Activated CD4-positive, alpha-beta memory T cell treated with anti-CD3 and anti-CD28 coated beads for 36 hours (primary cell): ENCODE measurements at places on chromosomes 16 and 17. TPM values are rescaled to one million over a fixed set of nuclear protein-coding genes. Genes with fewer than 3 reads are reported as not detected.
A peak's percentile ranks its signal among the peaks of the same experiment; 100 is the strongest.

Gene TMEM220
- total RNA-seq: 0.24 TPM

- no peaks in the 10 kb centered on the region for H3K4me1 ChIP-seq
- no peak overlapping the region for H3K4me3 ChIP-seq
- peaks cover 17% of the 10 kb centered on the region for H3K27me3 ChIP-seq
- DNase-seq: no peak
These were observed 221.0 kb upstream of the CDH13 start for GRCh38 chr16:82405736-82406135.

Gene KRT25
- not detected for total RNA-seq

DNA sequence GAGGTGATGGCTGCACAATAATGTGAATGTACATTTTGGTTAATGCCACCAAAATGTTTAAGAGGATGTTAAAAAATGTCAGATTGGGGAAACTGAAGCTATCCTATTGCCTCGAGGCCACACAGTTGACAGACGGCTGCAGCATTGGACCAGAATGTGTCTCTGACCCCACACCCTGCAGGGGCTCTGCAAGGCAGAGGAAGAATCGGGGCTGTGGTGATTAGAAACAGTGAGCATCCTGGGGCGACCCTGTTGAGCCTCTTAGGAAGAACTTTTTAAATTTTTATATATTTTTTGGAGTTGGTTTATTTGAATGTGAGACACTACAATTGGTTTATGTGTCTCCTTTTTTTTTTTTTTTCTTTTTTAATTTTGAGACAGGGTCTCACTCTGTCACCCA lies 15.0 kb upstream of the ADORA2B start:
- DNase-seq: no peak
- H3K27ac ChIP-seq: no peak overlapping the region
- H3K27me3 ChIP-seq: peaks cover 27% of the 10 kb centered on the region
- no peaks in the 10 kb centered on the region for H3K4me1 ChIP-seq

GRCh38 chr16:1441391-1441829 lies 2.9 kb downstream of the CCDC154 start:
- no peak overlapping the region for H3K4me3 ChIP-seq
- no peak overlapping the region for H3K27ac ChIP-seq
- no peak for DNase-seq
- no peaks in the 10 kb centered on the region for H3K36me3 ChIP-seq
- H3K4me1 ChIP-seq: no peaks in the 10 kb centered on the region

DNA sequence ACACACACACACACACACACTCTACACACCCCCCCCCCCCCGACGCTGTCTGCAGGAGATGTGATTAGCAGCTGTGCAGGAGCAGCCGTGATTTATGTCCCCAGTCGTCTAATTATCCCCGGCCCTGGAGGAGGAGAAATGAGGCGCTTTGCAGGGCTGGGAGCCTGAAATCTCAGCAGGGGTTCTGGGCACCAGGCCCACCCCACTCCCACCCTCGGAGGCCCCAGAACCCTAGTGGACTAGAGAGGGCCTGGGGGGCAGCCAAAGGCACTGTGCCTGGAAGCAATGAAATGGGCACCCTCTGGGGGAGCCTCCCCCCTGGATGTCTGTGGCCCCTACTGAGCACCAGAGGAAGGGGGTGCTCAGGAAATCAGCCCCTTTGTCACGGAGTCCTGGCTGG lies 134.2 kb upstream of the CIBAR2 start:
- peaks cover 6% of the 10 kb centered on the region for H3K27me3 ChIP-seq
- H3K4me3 ChIP-seq: no peak overlapping the region
- H3K27ac ChIP-seq: no peak overlapping the region
- DNase-seq: no peak
- peaks cover 2% of the 10 kb centered on the region for H3K4me1 ChIP-seq

- no peaks in the 10 kb centered on the region for H3K27me3 ChIP-seq
- H3K4me1 ChIP-seq: peaks cover 27% of the 10 kb centered on the region
- H3K36me3 ChIP-seq: peaks cover 12% of the 10 kb centered on the region
- DNase-seq: no peak
- H3K4me3 ChIP-seq: no peak overlapping the region
- no peak overlapping the region for H3K27ac ChIP-seq
These were observed 230.7 kb downstream of the SLC39A11 start for GRCh38 chr17:72861811-72862210.

GRCh38 chr17:57861000-57861789 lies 11.4 kb upstream of the MRPS23 start:
- peaks cover 10% of the 10 kb centered on the region for H3K27me3 ChIP-seq
- DNase-seq: peak; percentile 46
- peaks cover 13% of the 10 kb centered on the region for H3K4me1 ChIP-seq
- no peak overlapping the region for H3K27ac ChIP-seq

Gene EVI2B
- total RNA-seq: 15.9 TPM

Gene KCNH4
- total RNA-seq: 0.39 TPM

Gene C17orf78
- total RNA-seq: not detected

Gene KLHL10
- total RNA-seq: 0.12 TPM

DNA sequence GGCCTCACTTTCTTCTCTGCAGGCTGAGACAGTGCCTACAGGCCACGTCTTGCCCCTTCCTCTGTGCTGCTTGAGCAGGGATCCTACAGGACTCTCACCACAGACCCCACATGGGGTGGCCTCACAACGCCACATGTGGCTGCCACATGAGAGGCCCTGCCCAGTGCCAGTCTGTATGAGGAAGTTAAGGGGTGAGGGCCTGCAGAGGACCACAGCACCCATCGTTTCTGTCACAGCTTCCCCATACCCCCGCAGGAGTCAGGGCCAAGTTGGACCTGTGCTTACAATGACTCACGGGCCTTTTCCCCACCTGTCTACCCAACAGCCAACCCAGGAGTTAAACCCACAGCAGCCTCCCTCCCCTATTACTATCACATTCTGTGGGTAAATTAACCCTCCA lies 2.9 kb upstream of the GSDMB start:
- peak overlapping the region; percentile 23 for H3K4me3 ChIP-seq
- H3K27me3 ChIP-seq: no peaks in the 10 kb centered on the region
- peaks cover 36% of the 10 kb centered on the region for H3K36me3 ChIP-seq

Gene GJD3
- 0.27 TPM for total RNA-seq

- H3K27me3 ChIP-seq: no peaks in the 10 kb centered on the region
- DNase-seq: no peak
These were observed 505.3 kb downstream of the HAPSTR1 start for GRCh38 chr16:9596788-9597187.

DNA sequence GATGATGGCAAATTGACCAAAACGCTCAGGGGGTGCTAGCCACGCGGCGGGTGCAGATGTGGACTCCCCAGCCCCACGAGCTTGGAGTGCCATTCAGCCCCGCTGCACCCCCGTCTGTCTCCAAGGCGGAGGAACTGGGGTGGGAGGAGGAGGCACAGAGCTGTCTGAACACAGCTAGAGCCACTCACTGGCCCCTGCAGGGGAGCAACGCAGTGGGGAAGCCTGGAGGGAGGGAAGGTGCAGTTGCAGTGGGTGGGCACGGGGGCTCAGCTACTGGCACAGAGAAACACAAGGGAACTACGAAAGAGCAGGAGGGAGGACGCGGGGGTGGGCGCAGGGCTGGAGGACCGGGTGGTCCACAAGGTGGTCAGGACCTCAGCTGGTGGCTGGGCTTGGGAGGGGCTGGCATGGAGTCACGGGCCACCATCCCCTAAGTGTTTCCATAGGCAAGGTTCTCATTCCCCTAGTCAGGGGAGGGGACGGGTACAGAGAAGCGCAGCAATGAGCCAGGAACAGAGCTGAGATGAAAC lies 46.3 kb upstream of the CDR2 start:
- H3K27me3 ChIP-seq: no peaks in the 10 kb centered on the region
- H3K4me3 ChIP-seq: no peak overlapping the region
- peaks cover 33% of the 10 kb centered on the region for H3K36me3 ChIP-seq
- H3K27ac ChIP-seq: no peak overlapping the region

GRCh38 chr17:33127706-33128105 lies 136.1 kb downstream of the SPACA3 start:
- H3K27ac ChIP-seq: no peak overlapping the region
- H3K36me3 ChIP-seq: no peaks in the 10 kb centered on the region
- no peak overlapping the region for H3K4me3 ChIP-seq
- DNase-seq: no peak
- H3K4me1 ChIP-seq: no peaks in the 10 kb centered on the region

Gene ACSM2B
- not detected for total RNA-seq

DNA sequence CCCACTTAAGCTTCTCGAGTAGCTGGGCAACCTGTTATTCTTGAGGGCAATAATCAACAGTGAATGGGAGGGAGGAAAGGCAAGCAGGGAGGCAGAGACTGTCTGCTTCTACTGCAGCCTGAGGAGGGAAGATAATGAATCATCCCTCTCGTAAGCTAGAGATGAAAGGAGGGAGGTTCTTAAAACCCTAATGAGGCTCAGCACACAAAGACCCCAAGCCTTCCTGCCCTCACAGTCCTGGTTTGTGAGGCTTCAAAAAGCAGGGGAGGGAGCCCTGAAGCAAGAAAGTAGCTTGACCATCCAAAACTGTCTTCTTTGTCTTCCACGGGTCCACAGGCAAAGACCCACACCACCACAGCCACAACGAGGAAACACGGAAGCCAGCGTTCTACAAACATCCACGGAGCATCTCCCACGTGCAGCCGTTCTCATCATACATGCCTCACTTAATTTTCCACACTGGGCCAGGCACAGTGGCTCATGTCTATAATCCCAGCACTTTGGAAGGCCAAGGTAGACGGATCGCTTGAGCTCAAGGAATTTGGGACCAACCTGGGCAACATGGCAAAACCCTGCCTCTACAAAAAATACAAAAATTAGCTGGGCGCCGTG lies 1.8 kb downstream of the PIK3R5 start:
- H3K4me3 ChIP-seq: peak overlapping the region; percentile 79
- H3K36me3 ChIP-seq: peaks cover 14% of the 10 kb centered on the region
- DNase-seq: no peak
- peaks cover 66% of the 10 kb centered on the region for H3K4me1 ChIP-seq

DNA sequence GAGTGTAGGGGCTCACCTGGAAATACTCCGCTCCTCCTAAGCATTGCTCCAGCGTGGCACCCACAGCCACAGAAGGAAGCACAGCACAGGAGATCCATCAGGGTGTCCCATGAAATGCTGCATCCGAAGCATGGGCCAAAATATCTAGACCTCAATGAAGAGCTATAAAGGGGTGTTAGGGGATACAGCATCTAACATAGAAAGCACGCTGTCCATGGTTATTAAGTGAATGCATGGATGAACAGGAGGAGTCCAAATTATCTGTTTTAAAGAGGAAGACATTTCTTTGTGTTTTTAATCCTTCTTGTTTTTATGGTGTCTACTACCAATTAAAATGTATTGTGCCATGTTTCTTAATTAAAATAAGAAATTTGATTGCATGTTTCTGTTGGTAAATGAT lies 21.6 kb upstream of the KRT20 start:
- no peak overlapping the region for H3K4me3 ChIP-seq
- no peak for DNase-seq
- peaks cover 20% of the 10 kb centered on the region for H3K27me3 ChIP-seq
- H3K36me3 ChIP-seq: no peaks in the 10 kb centered on the region
- no peaks in the 10 kb centered on the region for H3K4me1 ChIP-seq

GRCh38 chr16:31532896-31533295 lies 5.2 kb downstream of the AHSP start:
- no peak for DNase-seq
- H3K36me3 ChIP-seq: no peaks in the 10 kb centered on the region
- no peak overlapping the region for H3K4me3 ChIP-seq

Gene COA3
- 36.6 TPM for total RNA-seq

GRCh38 chr17:80845863-80846671 lies 145.6 kb upstream of the CHMP6 start:
- peaks cover 12% of the 10 kb centered on the region for H3K36me3 ChIP-seq
- H3K27ac ChIP-seq: peak overlapping the region; percentile 42
- DNase-seq: no peak
- peaks cover 43% of the 10 kb centered on the region for H3K4me1 ChIP-seq
- H3K4me3 ChIP-seq: no peak overlapping the region
- no peaks in the 10 kb centered on the region for H3K27me3 ChIP-seq

DNA sequence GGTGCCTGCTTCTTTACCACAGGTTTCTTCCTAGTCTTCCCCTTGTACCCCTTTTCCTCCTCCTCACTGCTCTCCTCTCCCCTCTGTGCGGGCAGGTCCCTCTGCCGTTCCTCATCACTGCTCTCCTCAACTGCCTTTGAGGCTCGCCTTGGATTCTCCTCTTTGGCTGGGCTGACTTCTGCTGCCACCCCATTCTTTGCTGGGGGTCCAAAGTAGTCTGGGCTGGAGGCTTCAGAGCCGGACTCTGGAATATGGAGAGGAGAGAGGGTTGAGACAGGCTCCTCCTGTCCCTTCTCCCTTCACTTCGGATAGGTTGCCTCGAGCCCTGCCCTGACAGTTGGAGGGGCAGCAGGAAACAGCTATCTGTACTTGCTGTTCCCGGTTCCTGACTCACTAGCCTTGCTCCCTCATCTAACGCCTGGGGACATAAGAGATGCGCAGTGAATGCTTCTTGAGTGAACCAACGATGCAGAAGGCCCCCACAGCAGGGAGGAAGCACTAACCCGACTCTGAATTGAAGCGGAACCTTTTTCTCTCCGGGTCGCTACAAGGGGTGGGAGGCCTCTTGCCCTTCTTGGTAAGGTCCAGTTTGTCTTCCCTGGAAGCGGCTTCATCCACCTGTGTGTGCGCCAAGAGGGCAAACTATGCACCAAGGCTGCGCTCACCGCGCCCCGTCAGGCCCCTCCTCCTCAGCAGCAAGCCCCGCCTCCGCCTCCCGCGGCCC lies 655 bp downstream of the HIRIP3 start:
- peak overlapping the region; percentile 99 for H3K4me3 ChIP-seq
- peak overlapping the region; percentile 99 for H3K27ac ChIP-seq
- H3K36me3 ChIP-seq: peaks cover 28% of the 10 kb centered on the region
- H3K4me1 ChIP-seq: peaks cover 33% of the 10 kb centered on the region
- H3K27me3 ChIP-seq: no peaks in the 10 kb centered on the region
- DNase-seq: peak; percentile 82

DNA sequence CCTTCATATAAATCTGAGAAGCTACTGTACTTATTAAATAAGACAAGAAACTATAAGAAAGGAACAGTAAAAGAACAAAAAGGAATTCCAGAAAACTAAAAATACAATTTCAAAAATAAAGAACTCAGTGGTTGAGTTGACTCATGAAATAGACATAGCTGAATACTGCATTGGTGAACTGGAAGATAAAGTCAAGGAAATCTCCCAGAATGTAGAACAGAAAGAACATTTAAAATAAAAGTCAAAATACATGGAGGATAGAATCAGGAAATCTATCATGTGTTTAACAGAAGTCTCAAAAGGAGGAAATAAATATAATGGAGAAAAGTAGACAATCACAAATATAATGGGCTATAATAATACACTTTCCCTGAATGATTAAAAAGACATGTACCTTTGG lies 136.4 kb upstream of the PMFBP1 start:
- peaks cover 2% of the 10 kb centered on the region for H3K36me3 ChIP-seq
- no peak for DNase-seq
- H3K27me3 ChIP-seq: no peaks in the 10 kb centered on the region
- H3K4me3 ChIP-seq: no peak overlapping the region
- no peak overlapping the region for H3K27ac ChIP-seq

DNA sequence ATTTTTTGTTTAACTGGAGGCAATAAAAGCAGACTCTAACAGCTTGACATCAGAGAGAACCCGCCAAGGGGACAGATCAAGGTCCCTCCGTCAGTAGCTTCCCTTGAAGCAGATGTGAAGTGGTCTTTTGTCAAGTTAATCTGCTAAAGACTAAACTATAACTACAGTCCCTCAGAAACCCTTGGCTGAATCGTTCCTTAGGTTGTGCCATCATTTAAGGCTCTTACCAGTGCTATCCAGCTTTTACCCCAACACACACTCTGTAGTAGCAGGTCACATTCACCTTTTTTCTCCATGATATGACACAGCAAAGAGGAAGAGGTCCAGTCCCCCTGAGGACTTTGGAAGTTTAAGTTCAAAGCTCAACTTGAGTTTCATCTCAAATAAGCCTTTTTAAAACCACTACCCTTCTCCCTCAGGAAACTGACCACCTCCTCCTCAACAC lies 49.7 kb downstream of the ERN1 start:
- peaks cover 39% of the 10 kb centered on the region for H3K4me1 ChIP-seq
- peak overlapping the region; percentile 3 for H3K27ac ChIP-seq
- DNase-seq: no peak
